CD4-positive, CD25-positive, alpha-beta regulatory T cell (primary cell): ENCODE measurements at places on chromosomes 2 and 18.

GRCh38 chr2:17804358-17804757 lies 11.9 kb upstream of the MSGN1 start:
- H3K4me1 ChIP-seq: no peaks in the 10 kb centered on the region
- H3K36me3 ChIP-seq: no peaks in the 10 kb centered on the region
- no peak overlapping the region for H3K4me3 ChIP-seq
- H3K27ac ChIP-seq: no peak overlapping the region
- H3K27me3 ChIP-seq: no peaks in the 10 kb centered on the region
- no peak for DNase-seq

- H3K27me3 ChIP-seq: no peaks in the 10 kb centered on the region
- no peak overlapping the region for H3K4me3 ChIP-seq
Measured at GRCh38 chr18:25058521-25058920, 293.4 kb downstream of the ZNF521 start.

DNA sequence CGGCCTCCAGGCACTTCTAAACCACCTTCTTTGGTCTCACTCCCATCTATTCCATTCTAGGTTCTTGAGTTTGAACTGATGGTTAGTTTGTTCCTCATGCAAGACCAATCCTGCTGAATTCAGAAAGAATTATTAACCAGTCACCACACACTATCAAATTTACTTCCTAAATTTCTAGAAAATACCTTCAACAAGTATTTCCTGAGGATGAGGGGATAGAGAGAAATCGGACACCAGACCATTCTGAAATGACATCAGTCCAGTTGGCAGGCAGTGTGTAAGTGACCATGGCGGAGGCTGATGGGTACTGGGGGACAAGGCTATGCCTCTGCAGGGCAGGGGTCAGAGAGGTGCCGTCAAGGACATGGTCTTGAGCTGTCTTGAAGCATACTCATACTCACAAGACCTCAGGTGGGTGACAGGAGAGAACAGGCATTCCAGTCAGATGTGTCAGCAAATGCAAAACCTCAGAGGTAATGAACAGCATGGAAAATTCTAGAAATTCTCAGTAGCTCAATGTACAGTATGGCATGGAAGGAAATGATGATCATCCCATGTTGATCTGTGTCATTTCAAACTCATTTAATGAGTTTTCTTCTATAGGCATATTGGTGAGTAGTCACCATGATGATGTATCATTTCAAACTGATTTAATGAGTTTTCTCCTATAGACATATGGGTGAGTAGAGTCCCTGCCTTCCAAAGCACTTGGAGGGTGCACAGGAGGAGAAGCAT lies 119.6 kb downstream of the DDX1 start:
- no peaks in the 10 kb centered on the region for H3K36me3 ChIP-seq
- DNase-seq: no peak
- H3K4me3 ChIP-seq: no peak overlapping the region
- H3K4me1 ChIP-seq: no peaks in the 10 kb centered on the region
- no peaks in the 10 kb centered on the region for H3K27me3 ChIP-seq

DNA sequence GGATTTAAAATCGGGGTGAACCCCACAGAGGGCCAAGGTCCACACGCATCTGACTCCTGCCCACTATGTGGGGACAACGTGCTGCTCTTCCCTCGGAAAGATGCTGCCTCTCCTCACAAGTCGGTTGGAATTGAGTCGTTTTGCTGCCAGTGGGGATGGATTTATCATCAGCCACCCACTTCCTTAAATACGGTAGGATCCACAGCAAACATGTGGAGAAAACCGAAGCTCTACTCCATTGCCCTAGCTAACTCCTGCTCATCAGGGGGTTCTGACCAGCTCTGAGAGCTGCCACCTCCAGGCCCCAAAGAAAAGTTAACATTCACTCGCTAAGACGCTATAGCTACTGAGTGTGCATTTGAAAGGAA lies 80.9 kb downstream of the CHRNA1 start:
- H3K4me1 ChIP-seq: peaks cover 24% of the 10 kb centered on the region
- H3K36me3 ChIP-seq: no peaks in the 10 kb centered on the region
- no peak overlapping the region for H3K27ac ChIP-seq
- H3K27me3 ChIP-seq: no peaks in the 10 kb centered on the region

- no peak for DNase-seq
- H3K4me3 ChIP-seq: no peak overlapping the region
- H3K27me3 ChIP-seq: peaks cover 3% of the 10 kb centered on the region
- H3K4me1 ChIP-seq: no peaks in the 10 kb centered on the region
Measured at GRCh38 chr2:172697296-172697695, 38.3 kb upstream of the RAPGEF4 start.

DNA sequence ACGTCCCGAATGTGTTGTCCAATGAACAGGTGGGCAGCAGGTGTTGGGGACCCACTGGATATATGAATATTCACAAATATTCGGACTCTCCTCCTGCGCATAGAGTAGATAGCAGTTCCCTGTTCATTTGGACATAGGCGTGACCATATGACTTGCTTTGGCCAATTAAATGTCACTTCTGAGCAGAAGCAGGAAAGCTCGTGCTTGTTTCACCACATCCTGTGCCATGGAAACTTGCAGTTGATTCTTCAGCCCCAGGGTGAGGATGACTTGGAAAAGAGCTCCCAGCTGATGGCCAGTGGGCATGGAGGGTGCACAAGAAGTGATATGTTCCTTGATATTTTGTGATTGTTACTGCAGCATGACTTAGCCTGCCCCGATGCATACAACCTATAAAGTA lies 52.6 kb downstream of the PTPRM start:
- no peak overlapping the region for H3K27ac ChIP-seq
- H3K36me3 ChIP-seq: no peaks in the 10 kb centered on the region
- H3K4me1 ChIP-seq: no peaks in the 10 kb centered on the region
- H3K27me3 ChIP-seq: no peaks in the 10 kb centered on the region

- no peak overlapping the region for H3K4me3 ChIP-seq
- DNase-seq: no peak
- H3K27me3 ChIP-seq: no peaks in the 10 kb centered on the region
- H3K27ac ChIP-seq: no peak overlapping the region
- no peaks in the 10 kb centered on the region for H3K36me3 ChIP-seq
Measured at GRCh38 chr2:29401994-29402393, 286.8 kb downstream of the CLIP4 start.

- peaks cover 15% of the 10 kb centered on the region for H3K4me1 ChIP-seq
- no peak within 1 kb of the TSS for H3K27ac ChIP-seq
- H3K27me3 ChIP-seq: no peaks in the 10 kb centered on the region
- peak; percentile 56 for DNase-seq
- H3K4me3 ChIP-seq: no peak within 1 kb of the TSS
- no peaks in the 10 kb centered on the region for H3K36me3 ChIP-seq
Measured at GRCh38 chr2:240997856-240998705, at the start of gene SNED1. TSS of gene SNED1 (plus strand) at chr2:240998618. CDS start at chr2:240998838, 220 bp downstream.

DNA sequence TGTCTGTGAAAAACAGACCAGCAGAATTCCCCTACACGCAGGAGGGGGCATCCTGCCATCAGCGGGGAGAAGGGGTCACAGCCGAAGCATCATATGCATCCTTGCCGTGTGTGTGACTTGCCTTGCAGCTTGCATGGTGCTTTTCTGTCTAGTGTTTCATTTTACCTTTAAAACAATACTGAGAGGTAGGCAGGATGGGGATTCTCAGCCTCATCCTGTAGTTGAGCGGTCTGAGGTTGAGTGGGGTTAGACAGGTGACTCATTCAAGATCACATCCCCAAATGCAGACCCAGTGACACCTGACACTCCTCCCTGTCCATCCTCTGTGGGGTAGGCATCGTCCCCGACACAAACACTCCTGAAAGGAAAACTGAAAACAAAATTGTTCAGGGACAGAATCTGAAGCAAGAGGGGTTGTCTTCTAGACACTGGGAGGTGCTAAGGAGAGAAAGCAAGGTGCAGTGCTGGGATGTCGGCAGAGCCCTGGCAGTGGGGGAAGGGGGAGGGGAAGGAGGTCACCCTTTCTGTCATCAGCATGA lies 7.9 kb downstream of the ARL4C start:
- peak overlapping the region; percentile 100 for H3K4me3 ChIP-seq
- H3K27ac ChIP-seq: peak overlapping the region; percentile 96
- H3K27me3 ChIP-seq: no peaks in the 10 kb centered on the region
- H3K36me3 ChIP-seq: peaks cover 15% of the 10 kb centered on the region
- H3K4me1 ChIP-seq: peaks cover 94% of the 10 kb centered on the region

DNA sequence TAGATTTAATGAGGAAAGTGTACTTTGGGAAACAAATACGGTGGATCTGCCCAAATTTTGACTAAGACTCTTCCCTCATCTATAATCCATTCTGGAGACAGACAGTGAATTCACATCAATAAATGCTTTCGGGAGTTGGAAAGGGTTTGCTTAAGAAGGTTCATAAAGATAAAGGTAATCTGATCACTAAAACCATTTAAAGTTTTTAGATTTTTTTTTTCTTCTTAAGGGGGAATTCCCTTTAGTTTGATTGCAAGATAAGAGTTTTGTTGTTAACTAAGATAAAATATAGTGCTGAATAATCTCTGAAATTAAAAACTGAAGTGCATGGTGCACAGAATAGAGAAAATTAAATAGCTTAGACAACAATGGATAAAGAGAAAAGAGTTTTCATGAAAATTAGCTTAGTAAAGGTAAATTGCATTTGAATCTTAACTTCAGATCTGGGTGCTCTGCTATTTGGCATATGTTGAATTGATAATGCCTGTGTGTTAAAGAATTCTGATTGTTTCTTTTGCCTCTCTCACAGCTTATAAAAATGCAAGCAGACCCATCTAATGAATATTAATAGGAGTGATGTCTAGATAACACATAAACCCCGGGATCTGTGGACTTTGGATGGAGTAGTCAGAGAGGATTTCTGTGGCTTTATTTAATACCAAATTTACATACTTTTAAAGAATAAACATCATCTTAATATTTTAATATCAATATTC lies 100.8 kb downstream of the MEIS1 start:
- H3K27ac ChIP-seq: no peak overlapping the region
- no peak for DNase-seq
- no peaks in the 10 kb centered on the region for H3K4me1 ChIP-seq
- H3K4me3 ChIP-seq: no peak overlapping the region
- H3K27me3 ChIP-seq: no peaks in the 10 kb centered on the region

GRCh38 chr2:147500229-147500628 lies 344.6 kb upstream of the ACVR2A start:
- H3K27ac ChIP-seq: peak overlapping the region; percentile 9
- H3K4me1 ChIP-seq: peaks cover 16% of the 10 kb centered on the region
- no peak for DNase-seq
- H3K27me3 ChIP-seq: no peaks in the 10 kb centered on the region
- H3K4me3 ChIP-seq: peak overlapping the region; percentile 63

DNA sequence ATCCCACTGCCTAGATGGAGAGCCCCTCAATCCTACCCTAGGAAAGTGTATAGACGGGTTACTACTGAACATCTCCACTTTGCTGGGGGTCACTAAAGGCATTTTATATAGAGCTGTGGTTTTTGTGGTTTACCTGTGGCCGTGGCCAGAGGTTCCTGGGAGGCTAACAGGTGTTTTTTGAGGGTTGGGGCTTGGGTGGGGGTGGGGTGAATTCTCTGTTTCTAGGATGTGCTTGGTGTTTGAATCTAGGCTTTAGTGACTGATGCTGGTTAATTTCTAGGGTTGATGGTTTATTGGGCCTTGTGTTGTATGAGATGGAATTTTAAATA lies 7.7 kb downstream of the HOXD8 start:
- DNase-seq: no peak
- H3K36me3 ChIP-seq: no peaks in the 10 kb centered on the region
- H3K4me3 ChIP-seq: no peak overlapping the region
- H3K27me3 ChIP-seq: peaks cover 70% of the 10 kb centered on the region
- H3K27ac ChIP-seq: no peak overlapping the region

DNA sequence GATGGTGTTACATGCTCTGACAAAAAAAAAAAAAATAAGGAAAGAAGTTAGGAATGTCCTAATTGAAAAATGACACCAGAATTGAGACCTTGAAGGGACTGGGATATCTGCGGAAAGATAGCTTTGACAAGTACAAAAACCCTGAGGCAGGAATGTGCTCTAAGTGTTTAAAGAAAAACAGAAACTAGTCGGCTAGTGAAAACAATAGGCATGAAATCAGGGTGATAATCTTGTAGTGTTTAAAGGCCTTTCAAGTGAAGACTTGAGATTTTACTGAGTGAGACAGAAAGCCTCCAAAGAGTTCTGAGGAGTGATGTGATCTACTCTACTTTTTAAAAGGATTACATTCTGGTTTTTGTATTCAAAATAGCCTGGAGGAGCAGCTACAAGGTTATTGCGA lies 107.4 kb downstream of the COBLL1 start:
- no peak overlapping the region for H3K4me3 ChIP-seq
- no peak overlapping the region for H3K27ac ChIP-seq
- H3K27me3 ChIP-seq: no peaks in the 10 kb centered on the region

GRCh38 chr2:70691497-70692140 lies 76.4 kb downstream of the ADD2 start:
- no peaks in the 10 kb centered on the region for H3K4me1 ChIP-seq
- H3K4me3 ChIP-seq: no peak overlapping the region
- H3K27me3 ChIP-seq: no peaks in the 10 kb centered on the region
- DNase-seq: no peak
- H3K36me3 ChIP-seq: no peaks in the 10 kb centered on the region

GRCh38 chr2:152343426-152343825 lies 8.5 kb downstream of the FMNL2 start:
- H3K36me3 ChIP-seq: no peaks in the 10 kb centered on the region
- H3K4me3 ChIP-seq: no peak overlapping the region
- no peaks in the 10 kb centered on the region for H3K27me3 ChIP-seq
- H3K4me1 ChIP-seq: no peaks in the 10 kb centered on the region
- DNase-seq: no peak
- no peak overlapping the region for H3K27ac ChIP-seq
